CD4-positive, alpha-beta memory T cell (primary cell): ENCODE measurements at places on chromosomes 16 and 17. TPM values are rescaled to one million over a fixed set of nuclear protein-coding genes. Genes with fewer than 3 reads are reported as not detected.

The CCL16 gene
- not detected for total RNA-seq

The CEP112 gene
- 3.9 TPM for total RNA-seq

GRCh38 chr16:31193874-31194273, 8.7 kb downstream of the PYCARD start:
- no peaks in the 10 kb centered on the region for H3K27me3 ChIP-seq
- no peak overlapping the region for H3K4me3 ChIP-seq
- H3K27ac ChIP-seq: no peak overlapping the region
- peaks cover 10% of the 10 kb centered on the region for H3K4me1 ChIP-seq
- H3K36me3 ChIP-seq: peaks cover 71% of the 10 kb centered on the region
- no peak for DNase-seq

DNA sequence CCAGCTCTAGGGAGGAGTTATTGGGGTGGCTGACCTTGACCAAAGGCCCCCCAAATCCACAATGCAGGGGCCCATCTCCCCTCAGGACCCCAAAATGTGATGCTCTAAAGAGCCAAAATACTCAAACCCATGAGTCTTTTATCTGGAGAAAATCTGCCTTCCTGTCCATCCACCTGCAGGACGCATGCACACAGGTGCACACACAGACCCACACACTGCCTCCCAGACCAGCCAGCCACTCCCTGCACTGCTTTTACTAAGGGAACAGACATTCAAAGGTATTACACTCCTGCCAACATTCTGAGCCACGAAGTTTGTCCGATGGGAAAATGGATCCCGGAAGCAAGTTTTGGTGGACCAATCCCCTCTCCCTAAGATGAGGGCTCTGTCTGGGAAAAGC, 76.1 kb upstream of the CDH5 start:
- no peaks in the 10 kb centered on the region for H3K4me1 ChIP-seq
- no peak for DNase-seq
- H3K27ac ChIP-seq: no peak overlapping the region
- no peaks in the 10 kb centered on the region for H3K27me3 ChIP-seq
- no peaks in the 10 kb centered on the region for H3K36me3 ChIP-seq

GRCh38 chr17:42406615-42407288, 16.3 kb downstream of the CAVIN1 start:
- no peak overlapping the region for H3K4me3 ChIP-seq
- no peak for DNase-seq
- H3K27ac ChIP-seq: no peak overlapping the region
- H3K27me3 ChIP-seq: no peaks in the 10 kb centered on the region
